ENCODE measurements at places on chromosomes 5 and 9. TPM values are rescaled to one million over a fixed set of nuclear protein-coding genes. Genes with fewer than 3 reads are reported as not detected.

DNA sequence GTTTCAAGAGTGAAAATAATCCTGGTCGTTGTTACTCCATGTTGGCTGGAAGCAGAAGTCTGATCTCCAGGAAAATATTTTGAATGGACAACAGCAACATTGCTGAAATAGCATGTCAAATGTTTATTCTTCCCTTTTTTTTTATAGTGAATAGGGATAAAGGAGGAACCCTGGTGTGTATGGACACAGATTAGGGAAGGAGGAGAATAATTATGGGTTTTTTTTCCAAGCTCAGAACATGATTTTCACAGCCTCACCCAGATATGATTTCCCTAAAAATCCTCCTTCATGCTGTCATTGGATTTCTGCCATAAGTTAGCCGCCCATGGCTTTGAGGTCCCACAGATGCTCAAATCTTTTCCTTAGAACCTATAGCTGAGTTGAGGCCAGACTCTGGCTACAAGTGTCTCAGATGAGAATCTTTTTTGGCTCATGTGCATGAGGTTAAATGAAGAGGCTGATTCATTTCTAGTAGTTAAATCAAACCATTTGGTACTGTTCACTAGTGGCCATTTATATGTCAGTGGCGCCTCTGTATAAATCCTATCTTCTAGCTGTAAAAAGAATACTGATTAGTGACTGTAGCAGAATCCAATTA lies 65.5 kb upstream of the LIFR start:
- no peak for DNase-seq
- H3K4me1 ChIP-seq = no peaks in the 10 kb centered on the region
- no peaks in the 10 kb centered on the region for H3K36me3 ChIP-seq
- no peak overlapping the region for H3K4me3 ChIP-seq

GRCh38 chr9:109277451-109277850 lies 43.4 kb downstream of the EPB41L4B start:
- no peak overlapping the region for H3K27ac ChIP-seq
- no peaks in the 10 kb centered on the region for H3K27me3 ChIP-seq
- no peaks in the 10 kb centered on the region for H3K4me1 ChIP-seq
- H3K4me3 ChIP-seq = no peak overlapping the region
- DNase-seq = no peak
- no peaks in the 10 kb centered on the region for H3K36me3 ChIP-seq

GRCh38 chr9:2024888-2025782 lies 10.0 kb downstream of the SMARCA2 start:
- peak overlapping the region; percentile 52 for H3K27ac ChIP-seq
- no peak for DNase-seq
- H3K4me3 ChIP-seq = no peak overlapping the region
- peaks cover 78% of the 10 kb centered on the region for H3K4me1 ChIP-seq

DNA sequence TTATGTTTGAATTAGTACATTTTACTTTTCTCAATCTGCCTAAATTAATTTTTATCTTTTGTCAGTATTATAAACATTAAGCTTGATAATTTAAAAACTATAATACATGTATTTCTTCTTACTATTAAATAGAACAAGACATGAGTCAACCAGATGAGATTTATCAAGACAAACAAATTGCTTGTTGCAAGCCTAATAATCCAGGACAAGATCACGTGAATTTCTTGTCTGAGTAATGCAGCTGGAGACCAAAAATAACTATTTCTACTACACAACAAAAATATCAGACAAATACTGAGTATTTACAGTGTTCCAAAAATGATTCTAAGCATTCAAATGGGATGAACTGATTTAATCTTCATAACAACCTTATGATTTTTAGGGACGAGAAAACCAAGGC lies 339.1 kb upstream of the PRR16 start:
- H3K4me3 ChIP-seq = no peak overlapping the region
- no peaks in the 10 kb centered on the region for H3K27me3 ChIP-seq
- no peak for DNase-seq

DNA sequence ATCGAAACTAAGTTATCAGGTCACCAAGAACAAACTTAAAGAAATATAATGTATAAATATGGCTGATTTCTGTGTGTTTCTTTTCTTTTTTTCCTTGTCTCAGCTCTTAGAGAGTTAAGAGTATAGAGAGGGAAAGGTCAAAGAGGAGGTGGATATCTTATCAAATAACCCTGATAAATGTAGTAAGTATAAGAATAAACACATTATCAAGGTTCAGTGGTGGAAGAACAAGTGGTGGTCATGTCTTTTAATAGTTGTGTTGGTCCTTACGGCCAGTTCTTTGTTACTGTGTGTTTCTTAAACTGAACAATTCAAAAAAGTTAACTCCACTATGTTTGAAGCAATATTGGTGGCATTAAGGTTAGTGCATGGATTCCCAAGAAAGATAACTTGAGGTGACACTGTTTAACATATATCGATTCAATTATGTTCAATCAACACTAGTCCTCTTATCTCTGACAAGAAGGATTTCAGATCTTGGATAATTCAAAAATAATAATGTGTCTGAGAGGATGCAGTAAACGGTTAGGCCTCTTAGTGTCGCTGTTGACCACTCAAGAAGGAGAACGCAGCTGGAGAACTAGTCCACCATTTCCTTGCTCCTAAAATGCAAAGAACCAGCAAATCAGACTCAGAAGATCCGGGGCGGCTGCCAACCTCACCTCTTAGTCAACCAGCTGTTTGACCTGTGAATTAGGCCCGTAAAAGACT lies at the start of gene PCDHGA3:
Gene PCDHGA3 (plus strand): TSS at position 588 of the 711 bp plus-strand sequence. CDS start 205 bp downstream, outside the sequence.
- no peaks in the 10 kb centered on the region for H3K36me3 ChIP-seq
- H3K4me1 ChIP-seq = no peaks in the 10 kb centered on the region
- H3K27me3 ChIP-seq = peaks cover 6% of the 10 kb centered on the region
- peak within 1 kb of the TSS; percentile 21 for H3K4me3 ChIP-seq

GRCh38 chr9:131678499-131679111 lies 61.3 kb downstream of the RAPGEF1 start:
- H3K4me3 ChIP-seq = no peak overlapping the region
- H3K27ac ChIP-seq = peak overlapping the region; percentile 75
- peak; percentile 77 for DNase-seq
- H3K36me3 ChIP-seq = no peaks in the 10 kb centered on the region

DNA sequence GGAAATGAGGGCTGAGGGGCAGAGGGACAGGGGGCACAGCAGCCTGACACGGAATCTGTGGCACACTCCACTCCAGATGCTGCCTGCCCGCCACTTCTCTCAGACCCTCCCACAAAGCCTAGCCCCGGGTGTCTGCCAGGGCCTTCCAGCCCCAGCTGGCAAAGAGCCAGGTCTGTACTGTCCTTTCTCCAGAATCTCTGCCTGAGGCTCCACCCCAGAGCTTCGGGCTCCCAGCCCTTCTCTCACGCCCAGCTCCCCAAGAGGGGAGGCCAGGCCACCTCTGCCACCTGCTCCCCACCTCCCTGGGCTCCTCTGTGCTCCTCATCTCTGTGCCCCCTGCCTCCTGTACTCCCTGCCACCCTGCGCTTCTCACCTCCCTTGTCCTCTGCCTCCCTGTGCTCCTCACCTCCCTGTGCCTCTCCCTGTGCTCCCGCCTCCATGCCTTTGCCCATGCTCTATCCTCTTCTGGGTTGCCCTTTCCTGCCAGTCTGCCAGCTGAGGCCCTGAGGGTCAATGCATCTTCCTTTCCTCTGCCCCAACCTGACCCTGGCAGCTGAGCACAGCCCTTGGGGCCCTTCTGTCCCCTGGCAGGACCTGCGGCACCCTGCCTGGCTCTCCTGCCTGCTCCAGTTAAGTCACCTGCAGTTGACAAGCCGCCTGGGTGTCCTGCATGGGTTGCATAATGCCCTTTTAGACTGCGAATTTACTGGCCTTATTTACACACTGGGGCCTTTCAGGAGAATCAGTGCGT lies 36.4 kb downstream of the RASGEF1C start:
- no peak overlapping the region for H3K27ac ChIP-seq
- DNase-seq = no peak
- H3K36me3 ChIP-seq = no peaks in the 10 kb centered on the region
- H3K27me3 ChIP-seq = peaks cover 18% of the 10 kb centered on the region
- H3K4me1 ChIP-seq = no peaks in the 10 kb centered on the region

DNA sequence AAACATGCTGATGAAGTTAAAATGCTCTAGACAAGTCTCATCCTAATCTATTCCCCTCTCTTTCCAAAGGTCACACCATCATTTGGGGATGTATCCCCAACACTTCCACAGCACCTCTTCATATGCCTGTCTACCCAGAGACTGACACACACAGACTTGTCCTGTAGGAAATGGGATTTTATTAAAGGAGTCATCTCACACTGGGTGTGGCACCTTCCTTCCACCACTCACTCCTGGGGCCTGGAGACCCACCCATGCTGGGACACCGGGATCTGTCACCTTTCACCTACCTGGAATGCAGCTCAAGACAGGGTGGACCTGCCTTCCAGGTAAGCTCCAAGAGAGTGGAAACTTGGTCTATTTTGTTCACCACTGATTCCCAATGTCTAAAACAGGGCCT lies 99.4 kb upstream of the HAND1 start:
- DNase-seq = no peak
- H3K27ac ChIP-seq = no peak overlapping the region
- H3K36me3 ChIP-seq = no peaks in the 10 kb centered on the region
- no peak overlapping the region for H3K4me3 ChIP-seq

The SLC23A1 gene
- total RNA-seq = not detected

The PCDHA1 gene
- total RNA-seq = not detected

All from upper lobe of right lung (tissue), 1 donor.